CD8-positive, alpha-beta T cell (primary cell): ENCODE measurements at places on chromosomes 3 and 15.

GRCh38 chr3:40086890-40087883, 222.3 kb upstream of the EIF1B start:
- DNase-seq: no peak

GRCh38 chr3:37994639-37994972, 4.0 kb downstream of the VILL start:
- DNase-seq: no peak

DNA sequence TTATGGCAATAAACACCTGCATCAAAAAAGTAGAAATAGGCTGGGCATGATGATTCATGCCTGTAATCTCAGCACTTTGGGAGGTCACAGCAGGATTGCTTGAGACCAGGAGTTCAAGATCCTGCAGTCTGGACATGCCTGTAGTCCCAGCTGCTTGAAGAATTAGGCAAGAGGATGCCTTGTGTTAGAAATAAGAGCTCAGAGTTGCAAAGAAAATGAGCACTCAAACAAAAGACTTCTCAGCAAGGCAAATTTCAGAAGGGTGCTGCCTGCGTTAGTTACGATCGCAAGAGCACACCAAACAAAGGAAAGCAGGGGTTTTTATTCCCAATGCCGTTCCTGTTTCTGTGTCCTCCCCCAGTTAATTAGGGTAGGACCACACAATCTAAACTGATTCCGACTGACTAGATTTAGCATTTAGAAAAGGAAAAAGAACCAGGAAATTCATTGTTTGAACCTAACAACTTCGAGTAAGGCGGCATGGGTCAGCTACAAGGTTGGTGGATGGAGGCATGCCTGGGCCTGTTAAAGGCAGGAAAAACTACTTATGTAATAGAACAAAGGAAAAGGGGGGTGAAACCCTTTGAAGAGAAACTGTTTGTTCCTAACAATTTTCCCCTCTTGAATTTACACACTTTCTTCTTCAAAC, 55.5 kb downstream of the DLG1 start:
- DNase-seq: no peak

DNA sequence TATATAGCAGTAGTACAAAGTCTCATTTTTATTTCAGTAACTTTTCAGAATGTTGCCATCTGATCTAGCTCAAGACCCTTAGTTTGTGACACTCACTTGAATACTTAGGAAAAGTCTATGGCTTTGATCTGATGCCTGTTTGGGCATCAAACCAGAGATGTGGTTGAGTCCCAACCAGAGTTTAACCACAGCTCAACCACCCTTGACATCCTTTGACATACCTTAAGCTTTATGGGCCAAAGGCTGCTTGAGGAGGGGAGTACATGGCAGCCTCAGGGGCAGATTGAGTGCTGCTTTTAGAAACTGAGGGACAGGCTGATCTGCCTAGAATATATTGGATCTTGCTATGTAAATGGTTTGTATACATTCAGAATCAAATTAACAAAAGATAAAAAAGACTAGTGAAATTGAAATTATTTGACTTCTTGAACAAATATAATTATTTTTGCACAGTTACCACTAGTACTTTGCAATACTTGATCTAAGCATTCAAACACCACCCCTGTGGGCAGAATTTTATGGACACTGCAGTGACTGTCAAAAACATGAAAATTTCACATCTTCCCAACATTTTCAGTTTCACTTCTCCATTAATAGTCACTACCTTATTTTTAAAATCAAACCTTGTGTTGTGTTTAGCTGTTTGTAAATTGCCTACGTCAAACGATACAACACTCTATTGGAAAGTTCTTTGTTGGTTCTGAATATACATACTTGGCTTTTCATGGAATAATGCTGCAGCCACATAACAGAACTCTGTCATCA, 199.8 kb downstream of the UBE2E2 start:
- DNase-seq: peak; percentile 6

GRCh38 chr3:51968883-51969678, 1.8 kb upstream of the PCBP4 start:
- DNase-seq: no peak
